Stomach (tissue), 19 donors: ENCODE measurements at places on chromosomes 4 and X. TPM values are rescaled to one million over a fixed set of nuclear protein-coding genes. Genes with fewer than 3 reads are reported as not detected.

Gene OTUD5
- 16.1 TPM for total RNA-seq

Gene VEGFC
- not detected for total RNA-seq

Gene ATOH1
- total RNA-seq = not detected

Gene FGB
- total RNA-seq = 6.2 TPM

Gene SEC24D
- 32.2 TPM for total RNA-seq

Gene MTNR1A
- not detected for total RNA-seq

Gene ZGRF1
- 20.6 TPM for total RNA-seq

Gene DIAPH2
- total RNA-seq = 22.9 TPM

Gene EDA2R
- under 0.01 TPM for total RNA-seq

Gene NALF2
- not detected for total RNA-seq

Gene GAK
- total RNA-seq = 71.8 TPM

Gene PABPC1L2A
- total RNA-seq = not detected

Gene RPL9
- total RNA-seq = 2,883 TPM

Gene POU3F4
- not detected for total RNA-seq

Gene BTK
- total RNA-seq = not detected

Gene NCBP2L
- total RNA-seq = not detected

Gene PCDH18
- 99.1 TPM for total RNA-seq

Gene CLCN5
- total RNA-seq = 8.1 TPM

Gene PF4V1
- not detected for total RNA-seq

Gene GAR1
- total RNA-seq = not detected

Gene PRKX
- total RNA-seq = 8.6 TPM

Gene RASSF6
- total RNA-seq = 13.4 TPM

Gene CYLC1
- not detected for total RNA-seq

Gene SLC38A5
- 32.9 TPM for total RNA-seq

Gene PABPC4L
- 0.14 TPM for total RNA-seq

Gene SULT1B1
- total RNA-seq = 58.9 TPM

Gene SMPX
- total RNA-seq = 1.0 TPM

Gene ATP8A1
- 15.8 TPM for total RNA-seq

Gene IGSF1
- not detected for total RNA-seq

Gene SHROOM2
- 3.7 TPM for total RNA-seq

Gene TMEM31
- not detected for total RNA-seq

Gene PRKG2
- total RNA-seq = 0.58 TPM

Gene CENPE
- 7.3 TPM for total RNA-seq

Gene GPC4
- 14.1 TPM for total RNA-seq

Gene UGT2B11
- total RNA-seq = not detected

Gene REST
- 79.7 TPM for total RNA-seq

Gene C4orf36
- total RNA-seq = not detected

Gene ERAS
- not detected for total RNA-seq

Gene LONRF3
- total RNA-seq = 2.7 TPM

Gene UGT2A1
- total RNA-seq = not detected

Gene CEP135
- 11.7 TPM for total RNA-seq

Gene GPC3
- 6.1 TPM for total RNA-seq

Gene SPOCK3
- total RNA-seq = not detected

Gene DDX3X
- 142 TPM for total RNA-seq

Gene PWWP3B
- total RNA-seq = under 0.01 TPM

Gene BRS3
- total RNA-seq = not detected

Gene PPP4R3C
- not detected for total RNA-seq

Gene P2RY4
- total RNA-seq = not detected

Gene ETDB
- not detected for total RNA-seq

Gene CABS1
- not detected for total RNA-seq

Gene UPF3B
- total RNA-seq = 4.4 TPM

Gene CDKL2
- not detected for total RNA-seq
